Skin of body (tissue), 3 donors: ENCODE measurements at places on chromosomes 7 and 10. TPM values are rescaled to one million over a fixed set of nuclear protein-coding genes. Genes with fewer than 3 reads are reported as not detected.

Gene MMD2
- not detected for total RNA-seq

Gene FEZF1
- total RNA-seq, result not detected

Gene FAM241B
- 1.7 TPM for total RNA-seq

Gene OPALIN
- total RNA-seq, result not detected

Gene C7orf33
- total RNA-seq, result not detected

Gene LEP
- 0.59 TPM for total RNA-seq

Gene CFAP58
- 0.39 TPM for total RNA-seq

Gene SRRM3
- total RNA-seq, result 0.99 TPM

GRCh38 chr7:150954986-150955518, 23.1 kb downstream of the KCNH2 start:
- DNase-seq, result no peak

- DNase-seq, result peak; percentile 20
These were observed 110.5 kb downstream of the C10orf105 start for GRCh38 chr10:71608819-71609768.

GRCh38 chr10:101145145-101145544, 14.0 kb downstream of the TLX1 start:
- DNase-seq, result no peak

DNA sequence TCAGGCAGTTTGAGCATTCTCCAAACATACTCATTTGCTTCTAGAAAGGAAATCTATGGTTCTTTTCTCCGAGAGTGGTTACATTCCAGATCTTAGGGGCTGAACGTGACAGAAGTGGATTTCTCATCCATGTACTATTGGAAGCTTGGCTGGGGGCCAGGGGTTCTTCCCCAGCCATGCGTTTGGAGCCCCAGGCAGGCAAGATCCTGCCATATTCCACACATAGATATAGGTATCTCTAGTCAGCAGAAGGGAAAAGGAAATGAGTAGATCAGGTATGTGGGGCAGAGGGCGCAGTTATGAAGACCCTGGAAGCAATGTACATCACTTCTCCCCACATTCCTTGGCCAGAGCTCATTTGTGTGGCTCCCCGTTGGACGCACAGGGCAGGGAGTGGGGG, 299.8 kb downstream of the CCDC3 start:
- DNase-seq, result peak; percentile 26

DNA sequence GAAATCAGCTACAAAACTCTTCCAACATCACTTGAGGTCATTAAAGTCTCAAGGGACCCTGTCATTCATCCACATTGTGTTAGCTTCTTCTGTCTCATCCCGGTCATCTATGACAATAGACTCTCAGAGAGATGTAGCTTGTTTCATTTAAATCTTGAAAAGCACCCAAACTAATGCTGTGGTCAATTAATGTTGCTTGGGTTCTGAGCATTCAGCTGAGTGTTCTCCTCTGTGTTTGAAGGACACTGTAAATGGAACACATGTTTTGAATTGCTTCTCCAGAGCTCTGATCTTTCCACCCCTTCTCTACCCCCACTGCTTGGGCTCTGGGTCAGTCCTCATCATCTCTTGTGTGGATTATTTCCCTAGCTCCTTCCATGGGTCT, 19.6 kb upstream of the ADD3 start:
- DNase-seq, result peak; percentile 55

- DNase-seq, result no peak
These were observed 90.2 kb downstream of the UBE3C start for GRCh38 chr7:157228864-157229422.

- DNase-seq, result no peak
These were observed 174.6 kb downstream of the FAM107B start for GRCh38 chr10:14600065-14600464.

GRCh38 chr10:50990568-50991455, 83.5 kb upstream of the PRKG1 start:
- DNase-seq, result peak; percentile 57

DNA sequence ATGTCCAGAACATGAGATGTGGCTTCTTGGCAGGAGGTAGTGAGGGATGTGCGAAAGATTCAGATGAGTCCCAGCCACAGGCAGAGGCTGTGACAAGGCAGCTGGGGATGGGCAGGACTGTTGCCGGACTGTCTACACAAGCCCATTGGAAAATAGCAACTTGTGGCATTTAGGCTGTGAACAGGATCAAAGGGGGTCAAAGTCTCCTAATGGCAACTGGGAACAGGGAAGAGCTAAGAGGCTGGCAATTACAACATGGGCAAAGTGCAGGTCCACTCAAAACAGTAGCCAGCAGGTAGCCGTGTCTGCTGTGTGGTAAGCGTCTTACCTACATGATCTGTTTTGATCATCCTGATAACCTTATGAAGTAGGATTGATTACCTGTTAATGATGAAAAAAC, 254.2 kb upstream of the ZNF32 start:
- DNase-seq, result no peak

DNA sequence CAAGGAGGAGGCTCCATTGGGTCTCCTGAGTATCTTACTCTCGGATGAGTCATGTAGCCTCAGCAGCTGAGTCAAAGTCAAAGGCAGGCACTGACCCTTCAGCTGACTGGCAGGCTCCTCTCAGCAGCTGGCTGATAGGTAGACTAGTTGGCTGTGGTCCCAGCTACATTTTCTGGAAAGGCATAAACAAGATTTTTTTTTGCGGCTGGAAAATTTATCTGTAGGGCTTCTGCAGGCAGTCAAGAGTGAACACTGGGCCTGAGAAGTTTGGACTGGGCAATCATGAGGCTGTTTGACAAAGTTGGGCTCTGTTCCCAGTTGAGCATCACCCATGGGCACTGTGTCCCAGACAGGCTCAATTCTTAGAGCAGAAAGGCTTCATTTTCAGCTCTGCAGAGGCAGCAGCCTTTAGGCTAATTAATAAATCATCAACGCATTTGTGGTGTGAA, 796.2 kb downstream of the CCSER2 start:
- no peak for DNase-seq

DNA sequence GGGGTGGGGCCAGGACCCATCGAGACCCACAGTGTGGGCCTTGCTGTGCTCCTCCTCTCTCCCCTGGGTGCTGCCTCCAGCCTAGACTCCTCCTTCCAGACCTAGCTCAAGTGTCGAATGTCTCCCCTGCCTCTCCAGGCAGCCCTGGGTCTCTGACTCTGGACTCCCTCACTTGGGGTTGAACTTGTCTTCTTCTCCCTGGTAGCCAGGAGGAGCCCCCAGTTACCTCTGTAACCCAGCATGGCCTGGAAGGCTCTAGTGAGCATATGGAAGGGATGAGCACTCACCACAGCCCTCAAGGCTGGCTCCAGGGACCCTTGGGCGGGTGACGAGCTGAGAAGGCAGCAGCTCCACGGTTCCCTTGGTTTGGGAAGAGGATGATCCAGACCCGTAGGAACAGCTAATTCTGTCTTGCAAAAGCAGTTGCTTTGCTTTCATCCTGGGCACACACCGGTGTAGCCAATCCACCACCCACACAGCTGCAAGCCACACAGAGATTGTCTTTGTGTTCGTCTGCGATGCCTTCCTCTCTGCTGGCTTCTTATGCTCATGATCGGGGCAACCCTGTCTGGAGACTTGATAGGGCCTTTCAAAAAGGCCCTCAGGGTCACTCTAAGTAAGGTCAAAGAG, 52.3 kb upstream of the ANTXRL start:
- no peak for DNase-seq

GRCh38 chr10:130191380-130191779, 55.2 kb downstream of the GLRX3 start:
- DNase-seq, result no peak

GRCh38 chr10:68121852-68122251, 12.6 kb downstream of the MYPN start:
- no peak for DNase-seq

- peak; percentile 74 for DNase-seq
These were observed 35.4 kb upstream of the RSU1 start for GRCh38 chr10:16852624-16853023.

DNA sequence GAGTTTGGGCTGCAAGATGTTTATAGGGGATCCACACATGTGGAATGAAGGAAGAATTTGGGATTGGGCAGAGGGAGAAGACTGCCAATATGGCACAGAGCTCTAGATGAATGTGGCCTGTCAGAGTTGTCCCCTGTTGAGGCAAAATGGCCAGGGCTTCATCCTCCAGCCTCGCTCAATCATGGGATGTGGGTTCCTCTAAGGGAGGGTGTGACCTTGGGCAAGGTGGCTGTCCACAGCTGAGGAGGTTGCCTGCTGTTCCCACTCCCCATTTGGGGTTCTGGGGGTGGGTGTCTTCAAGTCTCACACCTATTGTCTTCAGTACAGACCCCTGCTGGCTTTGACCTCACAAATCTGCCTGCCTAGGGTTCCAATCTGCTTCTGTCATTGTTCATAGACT, 121.6 kb upstream of the FAM204A start:
- DNase-seq, result no peak

DNA sequence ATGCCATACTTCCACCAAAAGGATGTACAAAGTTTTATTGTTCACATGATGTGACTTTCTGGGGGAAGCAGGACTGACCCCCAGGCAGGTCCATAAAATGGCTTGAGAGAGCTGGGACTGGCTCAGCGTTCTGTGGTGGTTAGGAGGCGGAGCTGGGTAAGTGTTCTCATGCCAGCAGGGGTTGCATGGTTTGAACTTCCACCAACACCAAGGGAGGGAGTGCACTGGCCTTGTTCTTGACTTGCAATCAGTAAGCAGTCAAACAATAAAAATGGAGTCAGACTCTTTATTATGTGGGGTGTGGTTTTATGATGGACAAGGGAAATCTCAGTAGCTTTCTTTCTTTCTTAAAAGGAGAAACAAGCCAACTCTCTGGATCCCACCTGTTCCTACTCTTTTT, 95.4 kb upstream of the PRR15 start:
- no peak for DNase-seq

GRCh38 chr10:34999532-34999931, 90.6 kb downstream of the CUL2 start:
- DNase-seq, result no peak

GRCh38 chr10:129949891-129950291, 14.2 kb downstream of the EBF3 start:
- DNase-seq, result peak; percentile 88

- no peak for DNase-seq
These were observed 23.0 kb upstream of the FAM133B start for GRCh38 chr7:92613214-92613613.

GRCh38 chr10:119305860-119306513, 98.6 kb downstream of the GRK5 start:
- peak; percentile 30 for DNase-seq

- no peak for DNase-seq
These were observed 41.2 kb downstream of the NCAPG2 start for GRCh38 chr7:158663428-158663741.

GRCh38 chr7:5773661-5774086, 7.8 kb downstream of the RNF216 start:
- no peak for DNase-seq

- no peak for DNase-seq
These were observed 7.0 kb downstream of the WDR91 start for GRCh38 chr7:135204341-135204749.

DNA sequence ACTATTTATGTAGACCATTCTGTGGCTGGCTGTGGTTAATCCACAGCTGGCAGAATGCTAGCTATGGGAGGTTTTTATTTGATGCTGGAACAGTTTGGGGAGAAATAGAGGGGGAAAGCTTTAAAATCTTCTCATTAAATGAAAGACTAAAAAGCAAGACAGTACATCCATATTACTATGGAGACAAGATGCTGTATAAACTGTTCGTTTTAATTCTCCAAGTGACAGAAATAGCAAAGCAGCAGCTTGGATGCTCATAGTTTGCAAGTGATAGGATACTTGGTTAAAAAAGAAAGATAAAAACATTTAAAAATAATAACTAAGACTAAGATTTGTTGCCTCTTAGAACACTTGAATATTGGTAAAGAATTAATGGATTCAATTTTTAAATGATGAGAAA, 304.9 kb upstream of the KAT6B start:
- no peak for DNase-seq

GRCh38 chr10:24208661-24209431, at the start of gene KIAA1217:
KIAA1217 (plus strand) TSS chr10:24209138; CDS start chr10:24209194, 56 bp downstream.
- DNase-seq, result peak; percentile 84

DNA sequence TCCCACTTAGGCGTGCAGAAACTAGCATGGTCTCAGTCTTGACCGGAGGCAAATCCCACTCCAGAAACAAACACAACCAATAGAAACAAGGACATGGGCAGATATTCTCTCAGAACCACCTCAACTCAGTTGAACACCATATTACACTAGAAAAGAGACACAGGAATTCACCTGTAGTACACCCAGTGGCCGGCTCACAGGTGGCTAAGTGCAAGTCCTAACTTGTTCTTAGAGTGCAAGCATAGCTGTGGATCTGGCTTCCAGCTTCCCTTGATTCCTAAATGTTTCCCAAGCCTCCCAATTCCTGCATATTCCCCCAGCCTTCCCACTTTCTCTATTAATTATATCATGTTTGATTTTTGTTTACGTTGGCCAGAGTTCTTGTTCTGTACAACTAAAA, 164.4 kb downstream of the TPK1 start:
- DNase-seq, result no peak

- DNase-seq, result peak; percentile 7
These were observed 51.4 kb downstream of the C10orf67 start for GRCh38 chr10:23293145-23293724.
